Stimulated activated CD8-positive, alpha-beta memory T cell treated with anti-CD3 and anti-CD28 coated beads, Interleukin-12 subunit alpha, Interleukin-12 subunit beta, amount 100 ng/mL, for 4 hours (primary cell): ENCODE measurements at places on chromosomes 2 and 18.

GRCh38 chr18:46622451-46622850, 34.6 kb downstream of the LOXHD1 start:
- DNase-seq: no peak

DNA sequence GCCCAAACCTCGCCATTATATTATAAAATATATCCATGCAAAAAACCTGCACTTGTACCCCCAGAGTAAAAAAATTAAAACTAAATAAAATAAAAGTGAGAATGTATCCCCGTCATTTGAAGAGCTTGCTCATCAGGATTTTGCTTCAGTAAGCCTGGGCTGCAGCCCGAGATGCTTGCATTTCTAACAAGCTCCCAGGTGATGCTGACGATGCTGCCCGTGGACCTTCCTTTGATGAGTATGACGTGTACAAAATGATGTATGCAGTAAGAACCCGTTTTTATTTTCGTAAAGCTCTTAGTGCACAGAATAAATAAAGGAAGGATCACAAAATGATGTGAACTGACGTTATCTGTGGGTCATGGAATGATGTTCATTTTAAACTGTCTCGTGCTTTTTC, 63.5 kb downstream of the CRACDL start:
- no peak for DNase-seq

DNA sequence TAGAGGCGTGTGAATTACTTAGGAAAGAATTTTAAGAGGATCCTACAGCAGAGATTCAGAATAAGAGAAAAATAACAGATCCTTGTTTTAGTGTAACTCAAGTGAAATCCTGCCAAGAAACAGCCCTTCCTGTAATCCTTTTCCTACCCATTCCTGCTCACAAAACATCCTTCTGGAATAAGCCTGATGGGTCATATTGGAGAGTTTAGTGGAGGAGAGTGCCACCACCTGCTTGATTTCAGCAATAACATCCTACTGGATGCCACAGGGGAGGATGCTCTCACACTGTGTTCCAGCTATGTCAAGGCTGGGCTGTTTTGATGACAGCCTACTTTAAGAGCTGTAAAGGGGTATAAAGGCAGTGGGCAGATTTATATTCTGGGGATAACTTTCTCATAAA, 54.8 kb upstream of the CCDC178 start:
- DNase-seq: no peak

- DNase-seq: no peak
Observed at GRCh38 chr2:240615820-240616547, 9.3 kb upstream of the GPR35 start.

DNA sequence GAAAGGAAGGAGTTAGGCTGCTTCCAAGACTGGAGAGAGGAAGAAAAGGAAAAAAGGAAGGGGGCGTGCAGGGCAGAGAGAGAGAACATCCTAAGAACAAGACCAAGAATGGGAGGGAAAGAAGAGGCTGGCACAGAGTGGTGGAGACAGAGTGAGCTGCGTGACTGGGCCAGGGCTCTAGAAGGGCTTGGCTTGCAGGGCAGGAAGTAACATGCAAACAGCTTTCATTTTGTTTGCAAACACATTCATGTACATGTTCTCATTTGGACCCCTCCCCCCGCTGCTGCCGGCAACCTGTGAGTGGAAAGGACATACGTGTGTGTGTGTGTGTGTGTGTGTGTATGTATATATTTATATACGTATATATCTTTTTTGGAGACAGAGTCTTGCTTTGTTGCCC, 46.8 kb upstream of the DNMT3A start:
- DNase-seq: no peak

GRCh38 chr2:162127422-162127821, 24.6 kb downstream of the GCG start:
- no peak for DNase-seq

DNA sequence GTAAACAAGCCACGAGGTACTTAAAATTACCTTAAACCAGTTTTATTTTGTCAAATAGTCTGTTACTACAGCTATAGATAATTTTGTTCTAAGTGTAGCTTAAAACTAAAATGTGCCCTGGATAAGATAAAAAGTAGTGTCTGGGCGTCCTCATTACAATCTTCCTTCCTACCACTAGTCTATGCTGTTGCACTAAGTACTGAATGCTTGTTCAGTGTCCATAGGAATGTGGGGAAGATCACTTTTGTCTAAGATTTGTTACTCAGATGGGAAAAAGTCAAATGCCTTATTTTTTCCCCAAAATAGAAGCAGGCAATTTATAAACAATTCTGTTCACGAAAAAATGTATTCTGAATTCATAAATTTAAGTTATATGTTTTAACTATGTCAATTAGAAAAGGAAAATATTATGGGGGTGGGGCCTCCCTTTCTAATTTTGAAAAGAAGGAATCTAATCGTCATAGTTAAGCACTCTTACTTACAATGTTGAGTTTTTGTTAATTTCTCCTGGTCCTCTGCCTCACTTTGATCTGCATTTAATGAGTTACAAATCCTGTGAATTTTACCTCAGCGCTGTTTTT, 140.4 kb upstream of the VRK2 start:
- no peak for DNase-seq

- no peak for DNase-seq
Observed at GRCh38 chr2:28390746-28391563, 1.7 kb upstream of the FOSL2 start.

GRCh38 chr18:62651276-62652056, 63.9 kb upstream of the PHLPP1 start:
- DNase-seq: no peak

GRCh38 chr2:65228263-65228750, 676 bp downstream of the ACTR2 start:
- no peak for DNase-seq

- DNase-seq: no peak
Observed at GRCh38 chr2:181116261-181116660, 135.9 kb downstream of the UBE2E3 start.

GRCh38 chr2:203802342-203803052, 65.1 kb upstream of the CTLA4 start:
- no peak for DNase-seq

GRCh38 chr2:132757002-132757589, 87.1 kb upstream of the LYPD1 start:
- DNase-seq: no peak

DNA sequence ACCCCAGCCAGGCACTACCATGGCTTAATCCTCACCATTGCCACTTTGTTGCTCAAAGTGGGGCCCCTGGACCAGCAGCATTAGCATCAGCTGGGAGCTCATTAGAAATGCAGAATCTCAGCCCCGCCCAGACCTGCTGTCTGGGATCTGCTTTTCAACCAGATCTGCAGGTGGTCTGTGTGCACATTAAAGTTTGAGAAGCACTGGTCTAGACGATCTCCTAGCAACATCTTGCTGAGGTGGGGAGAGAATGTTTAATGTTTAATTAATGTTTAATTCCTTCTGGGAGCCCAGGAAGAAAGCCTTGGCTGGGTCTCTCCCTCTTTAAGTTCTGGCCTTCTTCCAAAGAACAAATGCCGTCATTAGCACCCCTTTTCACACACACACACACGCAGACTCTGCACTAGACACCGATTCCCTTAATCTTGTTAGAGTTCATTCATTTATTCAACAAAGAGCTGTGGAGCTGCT, 53.7 kb downstream of the EDAR start:
- no peak for DNase-seq

DNA sequence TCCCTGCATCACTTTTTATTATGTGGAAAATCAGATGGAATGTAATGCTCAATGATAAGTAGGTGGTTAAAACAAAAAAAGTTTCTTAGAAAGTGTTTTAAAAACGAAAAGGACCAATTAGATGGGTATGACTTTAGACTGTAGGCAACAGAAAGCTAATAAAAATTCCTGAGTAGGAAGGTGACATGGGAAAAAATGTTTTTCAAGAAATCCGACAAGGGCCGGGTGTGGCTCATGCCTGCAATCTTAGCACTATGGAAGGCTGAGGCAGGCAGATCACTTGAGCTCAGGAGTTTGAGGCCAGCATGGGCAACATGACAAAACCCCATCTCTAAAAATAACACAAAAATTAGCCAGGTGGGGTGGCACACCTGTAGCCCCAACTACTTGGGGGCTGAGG, 126.1 kb downstream of the THADA start:
- no peak for DNase-seq

DNA sequence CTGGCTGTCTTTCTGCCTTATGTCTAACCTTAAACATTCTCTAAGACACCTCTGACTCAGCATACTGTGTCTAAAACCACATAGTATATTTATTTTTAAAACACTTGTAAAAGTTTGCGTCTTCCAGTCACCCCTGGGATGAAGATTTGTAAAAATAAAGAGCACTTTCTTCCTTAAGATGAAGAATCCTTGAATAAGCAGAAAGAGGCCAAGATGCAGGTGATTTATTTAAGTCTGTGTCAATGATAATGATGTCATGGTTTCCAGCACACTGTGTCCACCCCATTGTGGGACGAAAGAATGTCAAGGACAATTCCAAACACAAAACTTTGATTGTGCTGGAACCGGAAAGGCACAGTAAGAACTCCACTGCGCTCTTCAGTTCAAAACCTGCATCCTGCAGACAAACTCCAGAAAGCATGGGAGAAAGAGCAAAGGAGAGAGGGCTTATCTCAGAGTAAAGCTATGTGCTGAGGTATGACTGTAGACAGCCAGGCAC, 92.9 kb downstream of the ZEB2 start:
- DNase-seq: no peak

DNA sequence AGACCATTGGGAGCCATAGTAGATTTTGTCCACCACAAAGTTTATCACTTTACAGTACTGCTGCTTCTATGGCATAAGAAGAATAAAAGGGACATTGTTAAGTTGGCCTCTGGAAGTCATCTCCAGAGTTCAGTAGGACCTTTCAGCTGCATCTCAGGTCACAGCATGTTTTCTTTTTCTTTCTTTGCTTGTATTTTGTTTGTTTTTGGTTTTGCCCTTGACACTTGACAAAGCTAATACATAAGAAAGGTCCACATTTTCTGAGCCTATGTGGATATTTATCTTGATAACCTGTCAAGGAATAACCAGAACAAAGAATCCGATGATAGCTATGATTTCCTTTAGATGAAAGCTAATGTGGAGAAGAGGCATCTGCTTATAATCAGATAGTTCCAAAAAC, 101.6 kb upstream of the XIRP2 start:
- no peak for DNase-seq

GRCh38 chr2:98153481-98153880, 66.5 kb downstream of the VWA3B start:
- no peak for DNase-seq

DNA sequence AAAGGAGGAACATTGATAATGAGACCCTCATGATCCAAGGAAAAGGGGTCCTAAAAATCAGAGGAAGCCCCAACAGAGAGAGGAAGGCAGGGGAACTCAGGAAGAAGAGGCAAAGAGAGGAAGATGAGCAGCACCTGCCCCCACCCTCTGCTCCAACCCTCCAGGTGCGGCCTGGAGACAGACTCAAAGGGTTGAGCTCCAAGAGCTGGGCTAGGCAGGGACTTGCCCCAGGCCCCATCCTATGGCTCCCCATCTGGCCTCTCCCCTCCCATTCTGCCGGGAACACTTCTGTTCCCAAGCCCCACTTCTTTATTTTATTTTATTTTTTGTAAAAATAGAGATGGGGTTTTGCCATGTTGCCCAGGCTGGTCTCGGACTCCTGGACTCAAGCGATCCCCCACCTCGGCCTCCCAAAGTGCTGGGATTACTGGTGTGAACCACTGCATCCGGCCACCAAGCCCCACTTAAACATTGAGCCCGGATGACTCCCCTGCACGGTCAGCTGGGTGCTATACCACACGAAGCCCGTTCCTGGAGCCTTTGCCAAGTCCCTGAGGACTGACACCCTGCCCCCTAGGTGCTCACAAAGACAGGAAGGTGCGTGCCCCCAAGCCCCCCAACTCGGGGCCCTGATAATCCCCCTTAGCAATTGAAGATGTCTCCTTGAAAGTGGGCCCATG, 3.8 kb upstream of the GPR55 start:
- no peak for DNase-seq

- DNase-seq: no peak
Observed at GRCh38 chr2:215535741-215536140, 99.9 kb upstream of the FN1 start.

- DNase-seq: no peak
Observed at GRCh38 chr2:238423561-238424312, 3.0 kb upstream of the ASB1 start.

GRCh38 chr18:36179562-36180355, 7.5 kb upstream of the MOCOS start:
- no peak for DNase-seq

DNA sequence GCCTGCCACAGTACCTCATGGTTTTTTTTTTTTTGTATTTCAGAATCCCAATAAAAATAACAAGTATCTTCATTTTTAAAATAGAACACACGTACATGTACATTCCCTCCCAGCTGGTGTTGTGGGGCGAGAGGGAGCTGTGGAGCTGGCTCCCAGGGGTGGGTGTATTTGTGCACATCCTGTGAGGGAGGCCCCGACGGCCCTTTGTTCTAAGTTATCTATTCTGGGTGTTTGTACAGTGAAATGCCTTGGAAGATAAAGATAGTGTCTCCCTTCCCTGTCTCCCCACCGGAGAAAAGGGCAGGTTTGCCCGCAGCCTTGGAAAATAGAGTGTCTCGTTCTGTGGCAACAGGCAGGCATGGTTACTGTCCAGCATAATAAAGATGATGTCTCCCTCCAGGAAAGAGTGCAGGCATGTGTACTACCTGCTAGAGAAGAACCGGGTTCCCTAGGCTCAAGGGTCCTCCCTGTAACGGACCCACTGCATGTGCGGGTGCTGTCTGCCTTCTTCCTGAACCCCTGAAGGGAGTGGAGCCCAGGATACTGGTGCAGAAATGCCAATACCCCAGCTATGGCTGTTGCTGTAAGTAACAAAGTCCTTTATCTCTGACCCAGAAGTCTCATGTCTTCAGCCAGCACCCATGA, 12.1 kb upstream of the ALLC start:
- no peak for DNase-seq

DNA sequence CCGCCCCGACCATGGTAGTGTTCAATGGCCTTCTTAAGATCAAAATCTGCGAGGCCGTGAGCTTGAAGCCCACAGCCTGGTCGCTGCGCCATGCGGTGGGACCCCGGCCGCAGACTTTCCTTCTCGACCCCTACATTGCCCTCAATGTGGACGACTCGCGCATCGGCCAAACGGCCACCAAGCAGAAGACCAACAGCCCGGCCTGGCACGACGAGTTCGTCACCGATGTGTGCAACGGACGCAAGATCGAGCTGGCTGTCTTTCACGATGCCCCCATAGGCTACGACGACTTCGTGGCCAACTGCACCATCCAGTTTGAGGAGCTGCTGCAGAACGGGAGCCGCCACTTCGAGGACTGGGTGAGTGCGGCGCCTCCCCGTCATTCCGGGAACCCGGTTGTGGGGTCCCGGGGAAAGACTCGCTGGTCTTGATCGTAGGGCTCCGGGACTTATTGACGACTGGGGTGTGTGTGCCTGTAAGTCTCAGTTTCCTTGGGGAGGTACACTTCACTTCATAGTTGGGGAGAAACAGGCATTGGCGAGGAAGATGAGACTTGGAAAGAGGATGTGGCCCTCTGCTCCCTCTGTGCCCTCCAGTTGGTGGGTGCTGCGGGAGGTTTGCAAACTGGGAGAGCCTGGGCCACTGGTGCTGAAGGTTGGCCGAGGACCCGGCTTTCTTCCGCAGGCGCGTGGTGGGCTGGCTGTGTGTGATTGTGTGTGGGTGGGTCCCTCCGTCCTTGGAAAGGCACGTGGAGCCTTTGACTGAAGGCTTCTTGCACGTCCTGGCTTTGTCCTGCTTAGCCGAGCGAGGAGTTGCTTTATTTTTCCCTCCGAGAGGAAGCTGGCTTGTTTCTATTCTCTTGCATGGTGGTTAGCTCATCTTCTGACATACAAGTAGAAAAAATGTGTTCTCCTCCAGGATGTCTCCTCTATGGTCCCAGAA, 886 bp downstream of the PRKCE start:
- no peak for DNase-seq
